Inflammatory macrophage treated with lipopolysaccharide for 4 hours (primary cell): ENCODE measurements at places on chromosomes 7 and 10.

DNA sequence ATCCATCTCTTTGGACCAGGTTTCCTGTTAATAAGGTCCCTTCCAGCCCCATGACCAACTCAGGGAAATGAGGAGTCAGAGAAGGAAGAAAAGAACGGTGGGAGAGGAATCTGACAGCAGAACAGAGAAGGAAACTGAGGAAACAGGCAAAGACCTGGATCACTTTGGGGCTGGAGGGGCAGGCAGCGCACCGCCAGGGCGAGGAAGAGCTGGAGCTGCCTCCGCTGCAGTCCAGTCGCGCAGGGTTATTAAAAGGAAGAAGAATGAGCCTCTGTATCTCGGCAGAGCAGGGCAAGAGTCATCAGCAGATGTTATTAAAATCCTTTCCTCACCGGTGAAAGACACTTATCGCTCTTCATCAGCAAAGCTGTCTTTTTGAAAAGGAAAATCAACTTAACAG, 37.7 kb upstream of the R3HCC1L start:
- DNase-seq: no peak

DNA sequence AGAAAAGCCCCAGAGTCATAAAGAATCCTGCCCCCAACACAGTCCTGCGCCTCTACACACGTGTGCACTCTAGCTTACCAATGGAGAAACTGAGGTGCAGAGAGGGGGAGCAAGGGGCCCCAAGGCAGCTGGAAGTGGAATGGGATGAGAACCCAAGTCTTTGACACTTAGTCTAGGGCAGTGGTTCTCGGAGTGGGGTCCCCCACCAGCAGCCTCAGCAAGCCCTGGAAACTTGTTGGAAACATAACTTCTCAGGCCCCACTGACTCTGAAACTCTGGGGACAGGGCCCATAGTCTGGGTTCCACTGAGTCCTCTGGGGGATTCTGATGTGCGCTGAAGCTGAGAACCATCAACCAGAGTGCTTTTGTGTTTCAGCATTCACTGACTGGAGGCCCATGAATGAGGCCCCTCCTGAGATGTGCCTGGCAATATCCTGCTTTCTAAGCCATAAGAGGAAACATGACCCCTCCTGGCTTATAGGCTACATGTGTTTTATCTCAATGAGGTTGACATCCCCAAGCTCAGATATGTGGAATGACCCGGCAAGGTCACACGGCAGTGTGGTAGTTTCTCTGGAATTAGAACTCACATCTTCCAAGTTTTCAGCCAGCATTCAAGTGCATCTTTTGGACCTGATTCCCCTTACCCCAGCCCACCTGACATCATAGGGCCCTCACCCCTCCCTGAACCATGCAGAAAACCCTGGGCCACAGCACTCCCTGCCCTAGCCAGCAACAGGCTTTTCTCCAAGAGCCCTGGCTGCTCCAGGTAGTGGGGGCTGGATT, 147.3 kb upstream of the PCBD1 start:
- no peak for DNase-seq

- DNase-seq: no peak
These were observed 98.7 kb upstream of the DNAAF5 start for GRCh38 chr7:627661-628401.

- DNase-seq: no peak
These were observed 91.4 kb upstream of the CCDC71L start for GRCh38 chr7:106752367-106752766.

GRCh38 chr10:11252887-11253286, 235.2 kb downstream of the CELF2 start:
- DNase-seq: no peak
